ENCODE measurements at places on chromosomes 6 and 20. TPM values are rescaled to one million over a fixed set of nuclear protein-coding genes. Genes with fewer than 3 reads are reported as not detected.

CGAS gene
- 1.5 TPM for total RNA-seq

NFATC2 gene
- 1.6 TPM for total RNA-seq

CPNE1 gene
- total RNA-seq = 44.1 TPM

GRCh38 chr20:35173576-35174192, 1.8 kb downstream of the PROCR start:
- no peak for DNase-seq
- H3K4me3 ChIP-seq = no peak overlapping the region
- no peaks in the 10 kb centered on the region for H3K4me1 ChIP-seq
- H3K27me3 ChIP-seq = no peaks in the 10 kb centered on the region

DNA sequence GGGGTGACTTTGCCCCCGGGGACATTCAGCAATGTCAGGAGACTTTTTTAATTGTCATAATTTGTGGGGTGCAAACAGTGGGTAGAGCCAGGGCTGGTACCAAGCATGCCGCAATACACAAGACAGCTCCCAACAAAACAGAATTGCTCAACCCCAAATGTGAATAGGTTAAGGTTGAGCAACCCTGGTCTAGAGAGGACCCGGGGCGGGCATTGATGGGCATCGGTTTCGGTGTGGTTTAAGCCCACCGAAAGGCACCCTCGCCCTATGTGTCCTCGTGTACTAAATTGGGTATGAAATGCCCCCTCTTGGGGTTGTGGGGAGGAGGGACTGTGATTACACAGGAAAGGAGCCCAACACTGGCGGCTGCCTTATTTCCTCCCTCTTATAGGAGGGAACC, 36.0 kb downstream of the KIAA1755 start:
- H3K27me3 ChIP-seq = no peaks in the 10 kb centered on the region
- H3K36me3 ChIP-seq = no peaks in the 10 kb centered on the region
- no peaks in the 10 kb centered on the region for H3K4me1 ChIP-seq

GRCh38 chr6:121216928-121217327, 117.4 kb downstream of the TBC1D32 start:
- H3K4me1 ChIP-seq = no peaks in the 10 kb centered on the region
- DNase-seq = no peak
- no peaks in the 10 kb centered on the region for H3K36me3 ChIP-seq
- no peaks in the 10 kb centered on the region for H3K27me3 ChIP-seq

DNA sequence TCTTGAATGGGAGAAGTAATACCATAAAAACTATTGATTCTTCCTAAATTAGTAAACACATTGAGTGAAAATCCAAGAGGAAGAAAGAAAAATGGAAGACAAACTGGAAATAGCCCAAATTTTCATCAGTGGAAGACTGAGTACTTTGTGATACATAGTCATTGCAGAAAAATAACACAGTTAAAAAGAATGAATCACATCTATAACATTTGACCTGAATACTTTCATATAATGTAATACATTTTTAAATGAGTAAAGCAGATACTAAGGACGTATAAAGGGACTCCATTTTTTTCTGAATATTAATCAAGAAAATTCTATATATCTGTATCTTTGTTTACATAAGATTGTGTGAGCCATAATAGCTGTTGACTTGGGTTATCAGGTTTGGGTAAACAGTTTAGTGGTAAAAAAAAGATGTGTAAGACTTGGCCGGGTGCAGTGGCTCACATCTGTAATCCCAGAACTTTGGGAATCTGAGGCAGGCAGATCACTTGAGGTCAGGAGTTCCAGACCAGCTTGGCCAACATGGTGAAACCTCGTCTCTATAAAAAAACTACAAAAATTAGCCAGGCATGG, 4.3 kb upstream of the SLC17A2 start:
- H3K27ac ChIP-seq = no peak overlapping the region
- no peak overlapping the region for H3K4me3 ChIP-seq
- no peaks in the 10 kb centered on the region for H3K36me3 ChIP-seq
- no peaks in the 10 kb centered on the region for H3K4me1 ChIP-seq

- peaks cover 29% of the 10 kb centered on the region for H3K4me1 ChIP-seq
- DNase-seq = no peak
- no peak overlapping the region for H3K4me3 ChIP-seq
- H3K27ac ChIP-seq = no peak overlapping the region
- no peaks in the 10 kb centered on the region for H3K36me3 ChIP-seq
- H3K27me3 ChIP-seq = no peaks in the 10 kb centered on the region
Observed at GRCh38 chr6:38367231-38367630, 272.5 kb downstream of the BTBD9 start.
